ENCODE measurements at places on chromosomes 11 and 22.

GRCh38 chr22:31162015-31162765 is 2.2 kb downstream of the RNF185 start:
- no peak for DNase-seq

DNA sequence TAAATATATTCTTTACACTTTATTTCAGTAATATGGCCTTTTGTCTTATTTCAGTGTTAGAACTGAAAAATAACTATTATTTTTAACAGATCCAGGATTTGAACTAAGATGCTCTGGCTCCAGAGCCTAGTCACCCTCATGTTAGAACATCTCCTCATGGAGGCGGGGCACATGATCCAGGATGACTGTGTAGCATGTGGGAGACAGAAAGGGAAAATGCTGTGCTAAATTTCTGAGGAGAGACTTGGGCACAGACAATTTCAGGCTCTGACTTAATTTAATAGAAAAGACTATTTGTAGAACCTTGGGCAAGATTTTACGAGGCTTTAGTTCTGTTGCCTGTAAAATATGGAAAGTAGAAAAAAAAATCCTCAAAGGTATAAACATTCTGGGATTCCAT is 24.1 kb downstream of the CTSC start:
- DNase-seq = no peak

- peak; percentile 71 for DNase-seq
These were observed 393.5 kb downstream of the BUD13 start for GRCh38 chr11:116379185-116379828.

DNA sequence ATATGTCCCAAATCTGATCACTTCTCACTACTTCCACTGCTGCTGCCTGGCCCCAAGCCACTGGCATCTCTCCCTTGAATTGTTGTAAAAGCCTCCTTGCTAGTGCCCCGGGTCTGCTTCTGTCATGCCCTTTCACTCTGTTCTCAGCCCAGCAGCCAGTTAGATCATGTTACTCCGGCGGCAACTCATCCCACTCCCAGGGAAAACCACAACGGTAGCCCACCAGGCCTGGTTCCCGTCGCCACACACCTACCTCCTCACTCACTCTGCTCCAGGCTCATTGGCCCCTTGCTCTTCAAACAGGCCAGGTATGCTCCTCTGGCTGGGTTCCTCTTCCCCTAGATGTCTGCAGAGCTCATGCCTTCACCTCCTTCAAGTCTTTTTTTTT is 3.8 kb upstream of the MARK2 start:
- DNase-seq = no peak

- DNase-seq = no peak
These were observed 139.2 kb downstream of the MAML2 start for GRCh38 chr11:96203567-96204365.

DNA sequence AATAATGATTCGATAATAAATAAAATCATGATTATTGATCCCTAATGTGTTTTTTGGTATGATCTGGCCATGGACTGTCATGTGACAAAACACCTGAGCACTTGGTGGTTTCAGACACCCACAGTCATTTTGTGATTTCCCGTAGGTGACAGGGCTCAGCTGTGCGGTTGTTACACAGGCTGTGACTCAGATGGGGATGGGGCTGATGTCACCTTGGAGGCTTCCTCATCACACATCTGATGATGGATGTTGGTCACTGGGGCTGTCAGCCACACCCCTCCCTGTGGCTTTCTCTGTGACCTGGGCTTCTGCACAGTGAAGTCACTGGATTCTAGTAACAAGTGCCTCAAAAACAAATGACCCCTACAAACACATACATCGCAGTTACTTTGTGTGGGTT is 995.1 kb downstream of the BRD1 start:
- no peak for DNase-seq

DNA sequence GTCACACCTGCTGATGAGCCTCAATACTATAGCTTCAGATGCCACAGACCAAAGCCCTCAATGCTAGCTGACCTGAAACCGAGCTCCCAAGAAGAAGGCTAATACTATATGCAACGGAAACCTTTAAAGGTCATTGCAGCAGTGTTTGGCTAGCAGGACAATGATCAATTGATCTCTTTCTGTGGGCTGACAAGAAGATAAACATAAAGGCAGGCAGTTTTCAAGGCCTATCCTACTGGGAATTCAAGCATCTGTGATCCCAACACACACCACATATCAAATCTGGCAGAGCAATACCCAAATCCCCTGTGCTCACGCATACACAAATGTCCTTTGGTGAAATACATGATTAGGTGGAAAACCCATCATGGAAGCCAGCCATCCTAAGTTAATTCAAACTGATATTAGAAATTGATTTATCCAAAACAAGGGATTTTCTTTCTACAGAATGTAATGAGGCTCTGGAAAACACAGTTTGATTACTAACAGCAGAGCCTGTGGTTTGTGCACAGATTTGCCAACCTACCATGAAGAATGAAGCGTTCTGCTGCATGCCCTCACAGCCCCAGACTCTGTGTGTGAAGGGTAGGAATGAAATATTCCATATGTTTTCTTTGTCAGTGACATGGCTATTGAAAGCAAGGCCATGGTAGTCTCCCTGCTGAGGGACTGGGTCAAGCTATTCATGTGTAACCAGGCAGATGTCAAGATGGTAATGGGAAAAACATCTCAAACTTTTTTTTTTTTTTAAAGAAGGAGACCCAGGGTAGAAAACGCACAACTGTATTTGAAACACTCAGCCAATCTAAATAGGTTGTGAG is 12.2 kb downstream of the LGR4 start:
- DNase-seq = no peak

- DNase-seq = no peak
These were observed 125.1 kb downstream of the ARHGAP20 start for GRCh38 chr11:110587129-110587528.

GRCh38 chr11:107550304-107550703 is 15.2 kb downstream of the ALKBH8 start:
- DNase-seq = no peak

DNA sequence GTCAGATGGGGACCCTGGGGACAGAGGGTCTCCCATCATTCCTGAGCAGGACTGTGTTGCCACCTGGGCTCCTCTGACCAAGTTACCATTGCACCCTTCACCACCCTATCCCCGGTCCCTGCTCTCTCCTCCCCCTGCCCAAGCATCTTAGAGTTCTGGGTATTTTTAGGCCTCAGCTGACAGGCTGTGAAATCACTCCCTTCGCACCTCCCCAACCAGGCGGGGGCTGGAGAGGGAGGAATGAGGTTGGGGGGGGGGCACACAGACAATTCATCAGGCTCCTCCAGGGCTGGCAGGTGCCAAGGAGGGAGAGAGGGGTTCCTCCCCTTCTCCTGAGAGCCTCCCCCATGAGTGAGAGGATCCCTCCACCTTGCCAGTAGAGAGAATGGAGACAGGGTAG is 9.0 kb downstream of the SYT7 start:
- no peak for DNase-seq

DNA sequence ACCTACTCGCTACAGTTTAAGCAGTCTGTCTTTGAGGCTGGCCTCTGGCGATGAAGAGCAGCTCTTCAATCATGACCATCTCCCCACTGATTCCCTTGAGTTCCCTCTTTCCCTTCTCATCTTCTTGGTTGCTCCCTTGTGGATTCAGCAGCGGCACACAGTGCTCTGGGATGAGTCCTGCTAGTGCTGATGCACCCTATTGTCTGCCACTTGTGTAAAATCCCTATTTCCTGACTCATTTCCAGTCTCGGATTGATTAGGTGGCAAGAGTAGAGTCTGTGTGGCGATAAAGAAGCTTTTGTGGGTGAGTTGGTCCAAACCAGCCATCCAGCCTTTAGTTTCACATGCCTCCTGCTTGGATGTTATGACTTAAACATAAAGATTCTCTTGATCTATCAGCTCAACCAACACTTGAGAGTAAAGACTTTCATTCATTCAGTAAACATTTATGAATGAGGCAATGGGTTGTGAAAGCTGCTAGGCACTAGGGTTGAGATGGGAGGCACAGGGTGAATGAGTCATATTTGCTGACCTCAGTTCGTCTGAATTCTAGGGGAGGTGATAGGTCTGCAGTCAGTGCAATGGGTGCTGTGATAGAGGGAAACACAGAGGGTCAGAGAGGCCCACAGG is 219.4 kb upstream of the RAG2 start:
- DNase-seq = no peak

DNA sequence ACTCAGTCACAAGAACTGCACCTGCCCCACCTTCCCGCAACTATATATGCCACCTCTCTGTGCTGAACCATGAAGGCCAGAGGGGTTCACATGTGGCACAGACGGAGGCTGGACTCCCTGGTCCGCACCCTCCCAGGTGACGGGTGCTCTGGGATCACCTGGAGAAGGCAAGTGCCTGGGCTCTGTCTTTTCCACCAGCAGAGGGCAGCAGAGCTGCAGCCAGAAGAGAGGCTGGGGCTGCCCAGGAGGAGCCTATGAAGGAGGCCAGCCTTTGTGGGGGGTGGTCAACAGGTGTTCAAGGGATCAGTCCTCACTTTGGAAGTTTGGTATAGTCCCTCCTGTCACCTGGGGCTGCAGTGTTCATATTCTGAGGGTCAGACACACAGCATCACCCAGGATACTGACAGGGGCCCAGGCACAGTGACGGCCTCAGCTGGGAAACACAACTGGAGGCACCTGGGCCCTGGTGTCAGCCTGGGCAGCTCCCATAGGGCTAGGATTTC is 39.2 kb upstream of the IGLL5 start:
- DNase-seq = peak; percentile 75

GRCh38 chr22:37077802-37078448 is 26.4 kb downstream of the KCTD17 start:
- DNase-seq = peak; percentile 73

- no peak for DNase-seq
These were observed 4.2 kb downstream of the HSPA8 start for GRCh38 chr11:123057661-123058305.

- no peak for DNase-seq
These were observed 12.6 kb upstream of the SPON1 start for GRCh38 chr11:13949876-13950275.

DNA sequence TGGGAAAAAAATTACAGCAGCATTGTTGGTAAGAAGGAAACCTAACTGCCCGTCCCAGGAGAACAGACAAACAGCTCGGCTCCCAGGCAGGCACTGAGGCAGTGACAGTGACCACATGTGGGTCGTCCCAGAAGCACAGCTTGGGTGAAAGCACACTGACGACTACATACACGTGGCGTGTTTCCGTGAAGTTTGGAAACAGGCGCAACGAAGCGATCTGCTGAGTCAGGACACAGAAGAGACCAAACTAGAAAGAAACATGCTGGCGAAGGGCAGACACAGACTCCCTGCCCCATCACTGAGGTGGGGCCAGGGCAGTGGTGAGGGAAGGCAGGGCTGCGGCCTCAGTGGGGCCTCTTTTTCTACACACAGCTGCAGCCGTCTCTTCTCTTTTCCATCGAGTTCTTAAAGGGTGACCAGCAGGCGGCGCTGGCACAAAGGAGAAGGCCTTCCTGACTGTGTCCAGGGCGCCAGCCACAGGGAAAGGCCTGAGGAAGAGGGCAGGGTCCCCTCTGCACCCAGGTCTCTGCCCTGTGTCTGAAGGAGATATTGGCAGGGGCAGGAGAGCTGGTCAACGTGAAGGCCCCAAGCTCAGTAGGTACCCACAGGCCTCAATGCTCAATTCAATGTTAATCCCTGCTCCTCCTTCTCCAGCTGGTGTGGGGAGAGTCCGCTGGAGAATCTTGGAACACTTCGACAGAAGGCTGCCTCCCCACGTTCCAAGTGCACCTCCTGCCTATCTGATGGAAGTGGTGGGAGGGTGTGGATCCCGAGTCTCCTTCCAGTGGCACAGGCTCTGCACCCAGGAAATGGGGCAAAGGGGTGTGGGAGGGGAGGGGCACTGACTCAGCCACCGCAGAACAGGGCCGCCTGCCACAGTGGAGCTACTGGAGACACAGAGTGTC is 19.9 kb downstream of the CARS1 start:
- peak; percentile 85 for DNase-seq

- no peak for DNase-seq
These were observed 3.8 kb downstream of the TPCN2 start for GRCh38 chr11:69052343-69053168.

- DNase-seq = no peak
These were observed 2112.2 kb upstream of the RAG2 start for GRCh38 chr11:38710262-38710661.

DNA sequence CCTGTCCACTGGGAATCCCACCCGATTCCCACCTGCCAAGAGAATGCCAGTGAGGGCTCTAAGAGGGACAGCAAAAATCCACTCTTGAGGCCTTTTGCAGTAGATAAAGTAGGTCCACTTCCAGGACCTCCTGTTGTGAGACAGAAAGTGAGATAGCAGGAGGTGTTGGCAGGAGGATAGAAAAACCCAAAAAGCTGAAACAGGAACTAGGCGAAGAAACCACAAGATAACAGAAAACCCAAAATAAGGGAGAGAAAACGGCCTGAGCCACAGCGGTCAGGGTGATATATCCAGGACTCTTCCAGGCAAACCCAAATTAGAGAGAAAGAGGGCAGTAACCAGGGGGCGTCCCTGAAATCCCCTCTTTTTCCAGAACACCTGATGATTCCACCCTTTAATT is 79.7 kb upstream of the LINC01488 start:
- no peak for DNase-seq

DNA sequence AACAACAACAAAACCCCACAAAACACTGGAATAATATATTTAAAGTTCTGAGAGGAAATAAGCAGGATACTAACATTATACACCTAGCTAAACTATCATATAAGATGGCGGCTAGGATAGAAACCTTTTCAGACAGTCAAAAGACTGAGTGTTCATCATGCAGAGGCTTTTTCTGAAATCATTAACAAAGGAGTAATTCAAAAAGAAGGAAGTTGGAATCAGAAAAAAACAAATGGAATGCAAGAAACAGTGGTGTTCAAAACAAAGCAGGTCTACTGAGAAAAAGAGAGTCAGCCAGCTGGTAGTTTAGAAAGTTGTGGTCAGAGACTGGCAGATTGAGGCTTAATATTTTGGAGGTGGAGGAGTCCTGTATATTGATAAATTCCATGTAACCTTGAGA is 30.1 kb upstream of the ZBTB44 start:
- DNase-seq = no peak

DNA sequence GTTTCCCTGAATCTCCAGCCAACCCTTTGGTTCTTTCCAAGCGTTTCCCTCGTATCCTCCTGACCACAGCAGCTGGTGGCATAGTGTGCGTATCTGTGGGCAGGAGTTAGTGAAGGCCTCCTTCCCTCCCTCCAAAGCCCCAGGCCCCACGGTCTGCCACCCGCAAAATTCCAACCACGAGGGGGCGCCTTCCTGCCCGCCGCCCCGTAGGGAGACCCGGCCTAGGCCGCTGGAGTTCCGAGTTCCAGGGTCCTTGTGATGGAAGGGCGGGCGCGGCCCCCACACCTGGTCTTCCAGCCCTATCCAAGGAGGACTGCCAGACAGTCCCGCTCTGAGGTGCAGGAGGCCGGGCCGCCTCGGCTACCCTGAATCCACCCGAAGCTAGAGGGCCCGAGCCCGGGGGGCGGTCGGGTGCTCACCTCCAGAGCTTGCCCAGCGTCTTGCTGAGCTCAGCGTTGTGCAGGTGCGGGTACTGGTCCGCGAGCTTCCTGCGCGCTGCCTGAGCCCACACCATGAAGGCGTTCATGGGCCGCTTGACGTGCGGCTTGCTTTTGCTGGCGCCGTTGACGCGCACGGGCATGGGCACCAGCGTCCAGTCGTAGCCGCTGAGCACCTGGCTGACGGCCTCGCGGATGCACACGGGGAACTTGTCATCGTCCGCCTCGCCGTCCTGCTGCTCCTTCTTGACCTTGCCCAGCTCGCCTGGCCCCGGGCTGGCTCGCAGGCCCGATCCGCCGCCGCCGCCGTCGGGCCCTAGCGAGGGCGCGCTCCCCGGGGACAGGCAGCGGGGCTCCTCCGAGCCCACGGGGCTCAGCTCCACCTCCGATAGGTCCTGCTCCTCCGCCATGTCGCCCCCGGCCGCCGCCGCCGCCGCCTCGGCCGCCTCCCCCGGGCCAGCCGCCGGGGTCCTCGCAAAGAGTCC is 1.2 kb downstream of the SOX10 start:
- DNase-seq = no peak

Measured in dermis blood vessel endothelial cell (primary cell).